Activated T-cell treated with anti-CD3 and anti-CD28 coated beads, Interleukin-2, amount 50 U/mL, for 24 hours (primary cell): ENCODE measurements at places on chromosomes 3 and 15.
A peak's percentile ranks its signal among the peaks of the same experiment; 100 is the strongest.

DNA sequence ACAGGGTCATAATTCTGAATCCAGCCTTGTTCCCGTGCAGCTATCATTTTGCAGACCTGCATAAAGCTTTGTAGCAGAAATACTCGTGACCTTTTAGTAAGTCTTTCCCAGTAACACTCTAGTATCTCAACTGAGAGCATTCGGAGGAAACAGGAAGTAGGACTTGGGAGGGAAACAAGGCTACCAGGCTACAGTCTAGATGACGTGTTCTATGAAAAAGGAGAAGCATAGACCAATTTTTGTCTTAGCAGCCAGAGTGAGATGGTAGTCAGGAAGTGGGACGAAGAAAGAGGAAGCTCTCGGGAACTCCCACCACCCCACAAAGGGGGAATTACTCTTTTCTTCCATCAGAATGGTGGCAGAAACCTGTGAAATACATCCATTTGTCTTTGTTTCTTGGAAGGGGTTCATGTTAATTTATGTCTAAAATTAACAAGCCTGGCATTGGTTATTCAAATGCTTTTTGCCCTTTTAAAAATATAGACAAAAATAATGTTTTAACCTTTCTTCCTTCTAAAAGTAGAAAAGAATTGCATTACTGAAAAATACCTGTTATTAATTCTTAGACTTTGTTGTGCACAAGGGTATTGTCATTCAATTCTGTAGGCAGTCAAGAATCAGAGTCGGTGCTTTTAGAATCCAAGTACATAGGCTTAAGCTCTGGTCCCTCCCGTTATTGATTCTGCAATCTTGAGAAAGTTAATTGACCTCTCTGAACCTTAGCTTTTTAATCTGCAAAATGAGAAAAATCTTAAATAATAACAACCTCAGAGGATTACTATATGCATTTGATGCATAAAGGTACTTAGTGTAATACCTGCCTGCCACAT, 1.6 kb upstream of the SUCNR1 start:
- no peak for DNase-seq

- no peak for DNase-seq
Observed at GRCh38 chr3:190747571-190747970, 114.9 kb downstream of the GMNC start.

GRCh38 chr3:153881201-153881600, 240.0 kb upstream of the ARHGEF26 start:
- no peak for DNase-seq

GRCh38 chr15:93129702-93130488, 40.9 kb upstream of the RGMA start:
- DNase-seq = no peak

GRCh38 chr3:32508711-32509110, 6.1 kb upstream of the CMTM6 start:
- DNase-seq = no peak

DNA sequence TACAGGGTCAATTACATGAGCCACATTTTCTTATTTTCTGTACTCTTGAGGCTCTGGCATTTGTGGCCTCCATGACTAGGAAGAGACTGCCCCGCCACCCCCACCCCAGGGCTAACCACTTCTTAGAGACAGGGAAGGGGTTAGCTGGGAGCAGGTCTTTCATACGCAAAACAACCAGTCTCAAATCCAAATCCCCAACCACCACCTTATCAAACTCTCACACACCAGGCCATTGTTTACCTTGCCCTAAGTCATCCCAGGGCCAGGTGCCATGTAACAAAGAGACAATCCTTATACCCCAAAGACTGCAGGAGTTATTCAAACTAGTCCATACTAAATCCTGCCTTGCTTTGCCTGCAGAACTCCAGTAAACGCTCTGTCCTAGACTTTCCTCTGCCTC, 77.8 kb downstream of the B3GNT5 start:
- no peak for DNase-seq

GRCh38 chr3:6929918-6930317, 69.0 kb downstream of the GRM7 start:
- DNase-seq = no peak

DNA sequence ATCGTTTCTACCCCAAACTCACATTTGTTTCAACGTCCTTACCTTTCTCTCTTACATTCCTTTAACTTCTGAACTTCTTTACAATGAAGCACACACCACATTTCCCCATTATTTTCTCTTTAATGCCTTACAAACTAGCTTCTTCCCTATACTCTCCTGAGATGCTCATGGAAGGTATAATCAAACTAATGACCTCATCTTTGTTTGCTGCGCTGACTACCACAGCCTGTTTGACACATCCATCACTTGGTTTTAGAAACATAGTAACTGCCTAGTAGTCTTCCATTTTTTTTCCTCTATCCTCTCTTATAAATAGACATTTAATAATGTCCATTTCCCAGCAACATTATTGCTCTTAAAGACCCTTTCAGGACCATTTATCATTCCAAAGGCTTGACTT, 230.5 kb upstream of the LRTM1 start:
- DNase-seq = no peak

DNA sequence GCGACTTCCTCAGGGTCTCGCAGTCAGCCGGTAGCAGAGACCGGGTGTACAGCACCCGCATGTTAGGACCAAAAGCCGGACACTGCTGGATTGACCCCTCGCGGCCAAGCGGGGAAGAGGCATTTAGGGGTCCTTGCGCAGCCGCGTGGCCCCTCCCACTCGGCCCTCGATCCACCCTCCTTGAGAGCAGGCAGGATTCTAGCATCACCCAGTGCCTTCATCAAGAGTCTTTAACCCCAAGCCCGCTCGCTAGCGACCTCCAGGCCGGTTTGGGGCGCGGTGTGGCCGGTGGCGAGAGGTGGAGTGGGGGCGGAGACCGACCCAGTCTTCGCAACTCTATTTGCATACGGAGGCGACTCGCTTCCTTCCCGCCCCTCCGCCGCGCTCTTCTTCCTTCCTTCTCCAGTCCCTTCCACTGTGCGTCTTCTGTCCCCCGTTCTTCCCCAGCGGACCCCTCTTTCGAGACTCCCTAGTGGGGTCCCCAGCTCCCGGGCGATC, at the start of gene ST6GAL1:
Gene ST6GAL1, plus strand, starts transcription at position 384 of the 498 bp plus-strand sequence. CDS start 112,178 bp downstream, outside the sequence.
- DNase-seq = peak; percentile 84

DNA sequence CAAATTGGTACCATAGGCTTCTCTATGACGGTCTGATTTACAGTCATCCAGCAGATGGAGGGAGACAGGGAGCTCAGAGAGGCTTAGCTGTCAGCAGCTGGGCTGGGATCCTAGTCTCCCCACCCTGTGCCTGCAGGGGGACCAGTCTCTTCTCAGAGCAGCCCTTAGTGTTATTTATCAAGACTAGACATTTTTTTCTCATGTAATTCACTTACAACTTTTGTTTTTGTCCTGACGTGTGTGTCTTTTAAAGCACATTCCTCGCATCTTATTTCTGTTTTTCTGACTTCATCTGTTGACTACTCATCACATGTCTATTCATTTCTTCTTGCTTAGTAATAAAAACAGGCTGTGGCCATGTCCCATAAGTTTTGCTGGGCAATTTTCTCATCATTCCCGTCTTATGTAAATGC, 116.1 kb downstream of the KLF13 start:
- no peak for DNase-seq
